Activated CD4-positive, alpha-beta T cell treated with anti-CD3 and anti-CD28 coated beads, Interleukin-2, amount 50 U/mL, for 24 hours (primary cell): ENCODE measurements at places on chromosomes 11 and 22.

DNA sequence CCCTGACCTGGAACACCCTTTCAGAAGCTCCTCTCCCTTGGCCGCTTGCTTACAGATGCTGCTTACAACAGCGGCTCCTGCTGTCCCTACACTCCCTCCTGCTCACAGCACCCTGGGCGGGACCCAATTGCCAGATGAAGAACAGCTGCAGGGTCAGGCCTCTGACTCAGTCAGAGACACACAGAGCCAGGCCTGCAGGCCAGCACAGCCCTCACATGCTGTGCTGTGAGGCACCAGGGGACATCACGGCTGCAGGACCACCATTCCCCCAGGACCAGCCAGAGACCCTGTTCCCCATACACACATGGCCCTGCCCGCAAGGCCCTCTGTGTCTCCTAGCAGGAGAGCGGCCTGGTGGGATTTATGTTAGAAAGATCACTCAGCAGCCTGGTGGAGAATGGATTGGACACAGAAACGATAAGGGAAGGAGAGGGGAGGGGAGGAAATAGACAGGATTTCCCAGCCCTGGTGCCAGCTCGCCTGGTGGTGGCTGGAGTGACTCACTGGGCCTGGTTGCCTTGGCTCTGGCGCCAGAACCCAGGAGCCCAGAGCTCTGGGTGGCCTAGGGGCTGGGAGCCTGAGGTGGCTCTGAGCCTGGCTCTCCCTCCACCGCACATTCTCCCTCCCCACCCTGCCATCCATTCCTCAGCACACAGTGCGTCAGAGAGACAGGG lies 6.7 kb downstream of the CAPN5 start:
- no peak for DNase-seq

GRCh38 chr11:61023086-61023965 lies 51.8 kb downstream of the CD6 start:
- DNase-seq = peak; percentile 77

DNA sequence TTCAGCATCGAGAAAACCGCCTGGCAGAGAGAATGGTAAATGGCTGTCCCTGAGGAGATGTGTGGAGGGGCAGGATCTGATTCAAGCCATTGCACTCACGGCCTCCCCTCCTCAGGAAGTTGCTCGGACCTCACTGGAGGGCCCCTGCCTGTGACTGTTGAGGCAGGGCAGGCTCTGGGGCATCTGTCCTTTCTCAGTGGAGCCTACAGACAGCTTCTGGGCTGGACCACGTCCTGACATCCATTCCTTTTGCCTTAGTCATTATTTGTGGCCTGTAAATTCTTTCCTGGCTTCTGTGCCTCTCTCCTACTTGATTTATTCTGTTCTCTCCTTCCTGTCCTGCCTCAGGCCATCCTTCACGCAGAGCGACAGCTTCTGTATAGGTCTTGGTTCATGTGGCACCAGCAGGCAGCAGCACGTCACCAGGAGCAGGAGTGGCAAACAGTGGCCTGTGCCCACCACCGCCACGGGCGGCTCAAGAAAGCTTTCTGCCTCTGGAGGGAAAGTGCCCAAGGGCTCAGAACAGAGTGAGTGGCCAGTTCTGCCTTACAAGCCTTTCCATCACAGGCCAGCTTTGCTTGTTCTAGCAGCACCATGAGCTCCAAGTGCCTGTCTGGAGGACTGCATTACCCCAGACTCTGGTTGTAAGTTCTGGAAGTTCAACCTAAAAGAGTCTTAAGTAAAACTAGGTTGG lies 59.6 kb downstream of the PISD start:
- no peak for DNase-seq

DNA sequence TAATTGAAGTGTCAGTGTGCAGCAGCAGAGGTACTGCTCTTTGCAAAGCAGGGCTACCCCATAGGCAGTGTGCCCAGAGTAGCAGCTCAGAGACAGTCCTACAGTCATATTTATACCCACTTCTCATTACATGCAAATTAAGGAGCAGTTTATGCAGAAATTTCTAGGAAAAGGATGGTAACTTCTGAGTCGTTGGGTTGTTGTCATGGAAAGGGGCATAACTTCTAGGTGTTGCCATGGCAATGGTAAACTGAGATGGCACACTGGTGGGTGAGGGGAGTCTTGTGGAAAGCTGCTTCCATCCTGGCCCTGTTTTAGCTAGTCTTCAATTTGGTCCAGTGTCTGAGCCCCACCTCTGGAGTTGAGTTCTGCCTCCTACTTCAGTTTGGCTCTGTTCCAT lies 77.4 kb downstream of the MN1 start:
- DNase-seq = no peak

- no peak for DNase-seq
Observed at GRCh38 chr11:75627906-75628668, 40.8 kb downstream of the MAP6 start.

DNA sequence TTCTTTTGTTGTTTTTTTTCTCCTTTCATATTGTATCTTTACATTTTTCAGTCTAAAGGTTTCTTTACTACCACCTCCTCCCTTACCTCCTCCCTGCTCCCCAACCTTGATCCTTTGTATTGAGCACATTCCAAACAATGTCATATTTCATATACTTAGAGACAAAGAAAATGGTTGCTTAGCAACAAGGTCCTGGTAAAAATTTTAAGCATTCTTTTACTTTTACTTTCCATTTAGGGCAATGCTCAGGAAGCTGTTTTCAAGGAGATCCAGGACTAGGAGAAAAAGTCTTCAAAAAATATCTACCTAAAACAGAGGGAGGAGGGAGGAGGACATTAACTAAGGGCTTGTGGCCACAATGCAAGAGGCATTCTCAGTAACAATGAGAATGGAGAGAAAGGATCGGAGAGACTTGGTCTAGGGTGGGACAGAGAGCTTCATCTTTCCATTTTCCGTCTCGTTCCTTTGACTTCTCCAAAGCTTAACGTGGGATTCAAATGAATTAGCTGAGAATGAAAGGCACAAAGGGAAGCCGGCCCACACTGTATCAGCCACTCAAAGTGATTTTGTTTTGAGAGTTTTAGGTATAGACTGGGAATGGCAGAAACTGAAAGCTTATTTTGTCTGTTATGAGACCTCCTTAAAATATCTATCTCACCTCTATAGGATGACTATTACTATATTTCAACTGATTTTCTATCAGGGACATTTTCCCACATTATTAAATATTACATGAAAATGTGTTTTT lies 455.7 kb downstream of the RAB38 start:
- DNase-seq = no peak

- DNase-seq = no peak
Observed at GRCh38 chr22:46346680-46347405, 11.3 kb downstream of the TRMU start.

- DNase-seq = peak; percentile 83
Observed at GRCh38 chr11:118145285-118146227, 7.1 kb downstream of the SCN4B start.

DNA sequence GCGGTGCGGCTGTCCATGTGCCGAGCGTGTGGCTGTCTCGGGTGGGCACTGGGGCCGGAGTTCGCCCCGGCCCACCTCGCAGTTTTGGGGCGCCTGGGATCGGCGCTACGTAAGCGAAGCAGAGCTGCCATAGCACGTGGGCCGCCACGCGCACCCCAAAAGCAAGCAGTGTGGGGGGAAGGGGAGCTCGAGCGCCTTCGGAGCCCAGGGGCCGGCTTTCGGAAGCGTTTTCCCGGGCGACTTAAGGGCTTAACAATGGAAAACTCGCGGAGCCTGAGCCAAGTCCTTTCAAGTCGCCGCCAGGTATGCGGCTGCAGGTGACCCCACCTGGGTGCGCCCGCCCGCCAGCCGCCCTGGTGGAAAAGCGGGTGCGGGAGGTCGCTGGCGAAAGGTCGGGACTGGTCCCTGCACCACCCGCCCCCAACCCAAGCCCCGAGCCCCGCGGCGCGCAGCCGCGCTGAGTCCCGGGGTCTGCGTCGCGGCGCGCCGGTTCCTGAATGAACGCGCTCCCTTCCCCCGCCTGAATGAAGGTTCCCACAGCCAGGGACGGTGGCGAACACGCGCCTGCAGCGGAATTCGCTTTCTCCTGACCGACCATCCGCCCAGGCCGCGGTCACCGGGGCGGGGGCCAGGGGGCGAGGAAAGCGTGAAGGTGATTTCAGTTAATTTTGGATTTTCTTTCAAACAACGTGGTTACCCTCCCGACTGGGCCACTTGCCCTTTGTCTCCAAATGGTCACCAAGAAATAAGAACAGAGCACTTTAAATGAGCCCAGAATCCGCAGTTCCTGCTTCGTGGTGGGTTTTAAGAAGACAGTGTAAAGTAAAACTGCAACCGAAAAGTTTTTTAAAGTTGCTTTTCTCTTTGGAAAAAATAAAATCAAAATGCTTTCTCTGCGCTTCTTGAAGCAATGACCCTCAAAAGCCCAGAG lies 2.8 kb upstream of the CCND1 start:
- DNase-seq = no peak

- DNase-seq = no peak
Observed at GRCh38 chr11:65491614-65492386, 7.0 kb upstream of the MALAT1 start.

DNA sequence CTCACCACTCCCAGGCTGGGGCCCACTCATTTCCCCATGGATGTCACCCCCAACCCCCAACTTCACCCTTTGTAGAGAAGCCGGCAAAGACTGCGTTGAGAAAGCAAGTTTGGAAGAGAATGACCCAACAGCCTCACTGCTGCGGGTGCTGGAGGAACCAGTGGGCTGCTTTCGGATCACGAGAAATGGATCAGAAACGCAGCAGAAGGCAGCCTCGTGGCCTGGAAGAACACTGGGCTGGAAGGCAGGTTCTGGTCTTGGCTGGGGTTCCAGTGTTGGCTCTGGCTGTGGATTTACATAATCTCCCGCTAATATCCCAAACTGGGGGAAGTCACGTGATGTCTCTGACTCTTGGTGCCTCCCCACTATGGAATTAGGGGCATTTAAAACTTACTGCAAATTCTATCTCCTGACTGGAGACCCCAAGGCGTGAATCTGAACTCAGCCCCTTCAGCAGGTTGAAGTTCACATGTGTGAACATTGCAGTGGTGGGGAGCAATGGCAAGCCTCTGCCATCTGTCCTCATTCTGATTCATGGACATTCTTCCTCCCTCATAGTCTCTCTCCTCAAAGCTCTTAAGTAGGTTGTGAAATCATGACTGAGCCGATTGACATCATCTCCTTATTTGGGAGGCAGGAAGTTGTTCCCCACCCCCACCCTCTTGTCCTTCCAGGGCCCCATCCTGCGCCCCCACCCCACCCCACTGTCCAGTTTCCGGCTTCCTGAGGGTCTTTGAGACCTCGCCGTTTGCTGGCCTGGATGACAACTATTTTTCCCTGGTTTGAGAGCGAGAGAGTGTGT lies 37.0 kb upstream of the TIMP3 start:
- DNase-seq = no peak

DNA sequence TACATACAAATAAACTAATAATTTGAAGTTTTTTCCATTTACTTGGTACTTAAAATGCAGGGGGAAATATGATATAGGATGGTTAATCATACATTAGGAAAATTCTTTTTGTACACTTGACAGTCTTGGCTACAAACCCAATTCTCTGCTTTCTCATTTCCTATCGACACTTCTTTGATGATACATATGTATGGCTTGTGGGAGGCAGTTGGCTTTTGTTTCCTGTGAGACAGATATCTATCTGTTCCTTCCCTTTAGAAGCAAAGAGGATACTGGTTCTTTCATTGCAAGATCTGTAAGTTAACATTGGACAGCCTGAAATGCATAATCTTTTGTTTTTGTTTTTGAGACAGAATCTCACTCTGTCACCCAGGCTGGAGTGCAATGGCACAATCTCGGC lies 47.9 kb upstream of the ADORA2A start:
- DNase-seq = no peak

DNA sequence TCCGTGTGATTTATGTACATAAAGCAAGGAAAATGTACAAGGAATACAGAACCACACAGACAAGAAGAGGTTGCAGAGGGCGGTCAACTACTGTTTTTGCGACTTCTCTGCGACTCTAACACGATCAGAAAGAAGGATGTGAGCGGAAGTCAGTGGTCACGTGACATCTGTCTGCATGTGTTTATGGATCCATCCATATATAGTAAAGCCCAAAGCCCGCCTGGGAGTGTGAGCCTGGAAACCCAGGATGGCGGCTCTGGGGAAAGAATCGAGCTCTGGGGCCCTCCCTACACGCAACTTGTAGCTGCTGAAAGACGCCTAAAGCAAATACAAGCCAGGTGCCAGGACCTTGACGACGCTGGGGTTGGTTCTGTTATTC lies 8.8 kb downstream of the OSBPL5 start:
- no peak for DNase-seq

DNA sequence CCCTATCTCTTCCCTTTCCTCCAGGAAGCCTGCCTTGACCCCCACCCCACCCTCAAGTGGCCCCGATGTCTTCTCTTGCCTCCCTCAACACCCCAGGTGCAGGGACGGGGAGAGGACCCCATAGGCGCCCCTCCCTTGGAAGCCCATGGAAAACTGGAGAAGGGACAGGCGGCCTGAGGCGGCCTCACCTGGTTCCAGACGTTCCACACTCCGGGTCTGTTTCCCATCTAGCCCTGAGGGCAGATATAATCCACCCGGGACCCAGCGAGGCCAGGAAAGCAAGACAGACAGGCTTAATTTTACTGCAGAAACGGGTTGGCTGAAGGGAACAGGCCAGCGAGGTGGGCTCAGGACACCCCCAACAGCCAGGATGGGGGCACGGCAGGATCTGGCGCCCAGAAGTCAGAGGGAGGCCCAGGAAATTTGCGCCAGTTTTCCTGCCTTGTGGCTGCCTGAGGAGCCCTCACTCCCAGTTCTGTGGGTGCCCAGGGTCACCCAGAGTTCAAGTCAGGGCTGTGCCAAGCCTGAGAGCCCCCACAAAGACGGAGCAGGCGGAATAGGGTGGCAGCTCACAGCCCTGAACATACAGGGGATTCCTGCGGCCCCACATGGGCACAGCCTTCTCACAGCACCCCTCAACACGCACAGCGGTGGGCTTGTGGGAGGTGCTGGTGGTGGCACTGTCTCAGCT lies 3.0 kb upstream of the SIGIRR start:
- no peak for DNase-seq

DNA sequence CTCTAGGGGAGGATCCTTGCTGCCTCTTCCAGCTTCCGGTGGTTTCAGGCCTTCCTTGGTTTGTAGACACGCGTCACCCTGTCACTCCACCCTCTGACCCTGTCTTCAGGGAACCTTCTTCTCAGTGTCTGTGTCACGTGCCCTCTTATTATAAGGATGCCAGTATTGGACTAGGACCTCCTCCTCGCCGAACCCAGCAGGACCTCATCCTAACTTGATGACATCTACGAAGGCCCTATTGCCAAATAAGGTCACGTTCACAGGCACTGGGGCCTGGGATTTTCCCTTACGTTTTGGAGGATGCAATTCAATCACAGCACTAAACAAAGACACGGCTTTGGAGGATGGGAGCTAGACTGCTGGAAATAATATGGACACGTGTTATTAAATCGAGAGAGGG lies 408.7 kb downstream of the BRD1 start:
- DNase-seq = no peak

- no peak for DNase-seq
Observed at GRCh38 chr11:24819006-24819405, 322.2 kb downstream of the LUZP2 start.
